ENCODE measurements at places on chromosomes 4 and X.

GRCh38 chrX:3184176-3184930 is 143.1 kb downstream of the ARSF start:
- no peak for DNase-seq

GRCh38 chr4:139316733-139317132 is 14.5 kb upstream of the NDUFC1 start:
- no peak for DNase-seq

DNA sequence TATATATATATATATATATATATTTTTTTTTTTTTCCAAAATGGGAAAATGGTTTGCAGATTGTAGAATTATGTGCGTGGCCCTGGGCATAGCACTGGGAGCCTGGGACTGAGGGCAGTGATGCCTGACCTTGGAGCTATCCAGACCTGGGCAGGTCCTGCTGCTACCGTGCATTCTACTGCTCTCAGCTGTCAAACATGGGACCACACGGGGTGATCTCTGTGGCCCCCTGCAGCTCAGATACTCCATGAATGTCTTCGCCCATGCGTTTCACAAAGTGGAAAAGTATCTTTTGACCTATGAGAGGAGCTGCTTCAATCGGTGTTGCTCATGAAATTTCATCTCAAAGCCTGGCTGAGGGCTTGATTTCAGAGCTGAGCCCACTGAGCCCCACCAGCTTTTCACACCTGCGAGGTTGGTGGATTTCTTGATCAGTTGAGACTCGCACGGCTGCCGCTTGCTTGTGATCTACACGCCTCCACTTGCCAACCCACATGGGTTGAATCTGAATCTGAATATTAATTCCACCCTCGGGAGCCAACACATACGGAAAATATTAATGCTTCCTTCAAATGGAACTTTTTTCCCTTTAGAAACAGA is 35.7 kb downstream of the ING2 start:
- DNase-seq, result no peak

- DNase-seq, result no peak
These were observed 145.9 kb downstream of the PCDH19 start for GRCh38 chrX:100264200-100264599.

DNA sequence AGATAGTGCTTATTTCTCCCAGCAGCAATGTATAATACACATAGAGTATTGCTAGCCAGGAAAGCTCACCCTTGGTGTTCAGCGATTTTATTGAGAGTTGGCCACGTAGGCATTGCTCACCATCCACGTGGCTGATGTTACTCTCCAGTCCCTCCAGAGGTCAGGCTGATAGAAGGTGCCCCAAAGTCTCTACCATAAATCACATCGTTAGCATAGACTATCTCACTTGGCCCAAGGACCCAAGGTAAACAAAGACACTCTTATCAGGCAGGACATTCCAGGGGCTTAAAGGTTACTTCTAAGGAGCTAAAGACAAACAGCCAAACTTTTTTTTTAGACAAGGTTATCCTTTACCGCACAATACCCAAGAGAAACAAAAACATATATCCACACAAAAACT is 30.3 kb upstream of the RGN start:
- no peak for DNase-seq

GRCh38 chr4:63563288-63564014 is 845.8 kb downstream of the TECRL start:
- DNase-seq, result no peak

GRCh38 chr4:42632653-42633382 is 24.1 kb downstream of the ATP8A1 start:
- DNase-seq, result no peak

All from activated CD4-positive, CD25-positive, alpha-beta regulatory T cell treated with anti-CD3 and anti-CD28 coated beads, Interleukin-2, amount 50 U/mL, for 16 hours (primary cell).